Renal cortex interstitium (tissue), 15 donors: ENCODE measurements at places on chromosomes 2 and 18.

DNA sequence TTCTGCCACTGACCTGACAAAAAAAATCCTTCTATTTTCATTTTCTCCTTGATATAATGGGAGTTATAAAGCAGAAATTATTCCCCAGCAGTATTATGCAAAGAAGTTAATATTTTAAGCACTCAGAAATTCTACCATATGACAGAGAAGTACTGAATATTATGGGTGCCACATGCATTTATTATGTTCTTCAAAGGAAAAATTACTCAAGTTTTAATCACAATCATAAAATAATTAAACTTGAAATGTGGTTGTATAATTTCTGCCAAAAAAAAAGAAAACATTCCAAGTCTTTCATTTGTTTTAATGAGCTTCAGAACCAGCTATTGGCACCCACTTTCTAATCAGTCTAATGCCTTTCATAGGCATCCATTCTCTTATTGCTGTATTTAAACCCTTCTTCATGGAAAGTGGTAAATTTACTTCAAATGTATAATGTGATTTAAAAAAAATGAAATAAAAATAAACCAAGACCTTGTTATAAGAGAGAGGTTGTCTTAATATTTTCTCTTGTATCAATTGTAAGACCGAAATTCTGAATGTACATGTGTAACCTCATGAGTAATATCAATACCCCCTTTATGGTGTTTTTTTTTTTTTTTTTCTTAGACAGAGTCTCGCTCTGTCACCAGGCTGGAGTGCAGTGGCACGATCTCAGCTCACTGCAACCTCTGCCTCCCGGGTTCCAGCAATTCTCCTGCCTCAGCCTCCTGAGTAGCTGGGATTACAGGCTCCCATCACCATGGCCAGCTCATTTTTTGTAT is 302.3 kb downstream of the IRS1 start:
- DNase-seq: no peak

DNA sequence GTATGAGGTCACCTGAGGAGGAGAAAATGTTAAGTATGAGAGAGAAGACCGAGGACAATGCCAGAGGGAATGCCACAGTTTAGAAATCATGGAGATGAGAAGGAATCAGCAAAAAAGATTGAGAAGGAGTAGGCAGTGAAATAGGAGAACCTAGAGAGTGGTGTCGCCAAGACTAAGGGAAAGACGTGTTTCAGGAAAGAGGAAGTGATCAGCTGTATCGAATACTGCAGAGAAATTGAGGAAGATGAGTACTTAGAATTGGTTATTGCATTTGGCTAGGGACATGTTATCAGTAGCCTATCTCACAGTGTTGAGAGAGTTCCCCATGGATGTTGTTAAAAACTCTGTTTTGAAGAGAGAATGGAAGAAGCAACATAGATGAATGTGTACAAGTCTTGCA is 112.3 kb downstream of the GALNT1 start:
- no peak for DNase-seq

DNA sequence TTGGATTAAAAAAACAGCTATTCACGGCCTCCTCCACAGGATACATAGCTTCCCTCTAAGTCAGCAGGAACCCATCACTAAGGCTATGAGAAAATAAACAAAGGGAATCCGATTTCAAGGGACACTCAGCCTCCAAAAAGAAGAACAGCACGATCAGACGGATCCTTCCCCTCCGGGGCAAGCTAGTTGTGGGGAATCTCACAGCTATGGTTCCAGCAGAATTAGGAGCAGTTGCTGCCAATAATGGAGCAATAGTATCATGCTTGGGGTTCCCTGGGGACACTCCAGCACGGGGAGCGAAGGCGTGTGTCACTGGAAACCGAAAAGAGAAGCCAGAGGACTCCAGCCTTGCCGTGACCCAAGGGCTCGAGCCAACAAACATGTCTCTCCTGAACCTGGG is 163.1 kb downstream of the TTC32 start:
- no peak for DNase-seq

- DNase-seq: no peak
Measured at GRCh38 chr18:51184091-51184457, 13.4 kb downstream of the MEX3C start.

DNA sequence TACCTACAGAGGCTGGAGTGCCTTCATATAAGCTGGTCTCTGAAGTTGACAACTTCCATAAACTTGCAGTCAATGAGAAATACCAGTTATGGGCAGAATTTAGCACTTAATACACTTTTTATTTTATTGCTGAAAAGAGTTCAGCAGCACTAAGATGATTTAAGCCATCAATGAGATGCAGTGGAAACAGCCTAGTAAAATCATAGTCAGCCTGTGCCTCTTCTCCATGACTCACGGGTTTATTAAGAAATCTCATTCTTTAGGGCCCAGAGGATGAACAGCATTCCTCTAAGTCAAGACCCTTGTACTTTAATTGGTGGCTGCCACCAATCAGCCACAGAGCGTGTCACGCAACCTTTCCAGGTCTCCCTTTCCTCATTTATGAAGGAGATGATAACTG is 1357.9 kb upstream of the CELF4 start:
- no peak for DNase-seq

- no peak for DNase-seq
Measured at GRCh38 chr18:23183411-23184150, 48.3 kb downstream of the CABLES1 start.

GRCh38 chr2:168992591-168993349 is 38.4 kb downstream of the ABCB11 start:
- no peak for DNase-seq

GRCh38 chr2:25039126-25039525 is 2.8 kb upstream of the EFR3B start:
- DNase-seq: no peak

DNA sequence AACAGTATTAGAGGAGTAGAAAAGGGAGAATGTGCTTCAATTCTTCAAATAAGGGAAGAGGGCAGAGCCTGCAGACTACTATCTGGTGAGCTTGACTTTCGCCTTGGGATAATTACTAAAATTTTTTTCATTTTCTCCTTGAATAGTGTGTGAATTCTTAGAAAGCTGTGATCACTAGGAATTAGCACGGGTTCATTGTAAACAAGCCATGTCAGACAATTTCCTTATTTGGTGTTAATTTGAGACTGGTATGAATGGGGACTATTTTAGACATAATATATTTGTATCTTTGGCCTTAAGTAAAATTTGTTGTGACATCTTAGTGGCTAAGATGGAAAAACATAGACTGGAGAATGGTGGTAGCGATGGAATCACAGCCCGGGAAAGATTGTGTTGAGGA is 66.6 kb downstream of the MYO3B start:
- DNase-seq: no peak

GRCh38 chr2:216281316-216281715 is 91.0 kb downstream of the MARCHF4 start:
- no peak for DNase-seq

DNA sequence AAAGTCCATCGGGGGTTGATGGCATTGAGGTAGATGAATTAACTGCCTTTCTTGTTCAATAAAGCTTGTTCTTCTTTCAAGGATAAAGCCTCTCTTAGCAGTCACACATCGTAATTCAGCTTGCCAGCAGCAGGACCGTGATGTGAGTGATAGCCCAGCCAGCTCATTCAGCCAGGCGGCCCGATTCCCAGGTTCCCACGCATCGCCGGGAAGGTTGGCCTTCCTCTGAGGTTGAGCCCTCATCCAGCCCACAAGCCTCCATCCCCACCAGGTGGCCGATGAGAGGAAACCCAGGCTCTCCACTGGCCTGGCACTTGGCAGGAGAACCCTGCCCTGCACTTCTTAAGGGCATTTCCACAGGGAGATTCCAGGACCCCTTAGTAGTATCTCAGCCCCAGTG is 4.7 kb downstream of the AGAP1 start:
- no peak for DNase-seq

DNA sequence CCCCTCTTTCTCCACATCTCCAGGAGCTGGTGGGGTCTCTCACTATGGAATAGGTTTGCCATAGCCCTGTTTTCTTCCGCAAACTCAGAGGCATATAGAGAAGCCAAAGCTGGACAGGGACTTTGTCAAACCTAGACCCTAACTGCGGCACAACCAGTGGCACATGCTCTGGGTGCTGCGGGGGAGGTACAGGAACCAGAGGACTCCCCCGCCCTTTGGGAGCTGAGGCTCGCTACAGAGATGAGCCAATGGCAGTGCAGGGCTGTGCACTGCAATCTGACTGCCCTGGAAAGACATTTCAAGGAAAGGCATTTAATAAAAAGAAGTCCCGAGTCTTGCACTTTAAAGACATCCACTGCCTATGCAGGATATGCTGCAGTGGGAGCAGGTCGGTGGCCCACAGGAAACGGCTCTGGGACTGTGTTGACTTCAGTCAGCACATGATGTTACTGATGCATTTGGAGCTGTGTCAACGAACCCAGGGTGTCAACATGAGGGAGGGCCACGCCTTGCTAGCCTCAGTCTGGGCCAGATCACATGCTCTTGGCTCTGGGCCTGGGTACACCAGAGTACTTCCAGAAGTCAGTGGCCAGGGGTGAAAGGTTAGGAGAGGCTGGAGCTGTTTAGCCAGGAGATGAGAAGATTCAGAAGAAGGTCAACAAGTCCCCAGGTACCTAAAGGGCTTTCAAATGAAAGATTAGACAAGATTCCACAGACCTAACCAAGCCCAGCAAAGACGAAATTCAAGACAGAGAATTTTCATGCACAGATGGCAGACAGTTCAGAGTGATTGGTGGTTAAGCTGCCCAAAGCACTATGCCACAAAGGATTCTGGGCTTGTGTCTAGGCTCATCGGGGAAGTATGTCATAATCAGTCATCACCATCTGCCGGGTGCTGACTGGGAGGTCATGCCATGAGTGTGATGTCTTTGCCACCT is 8.2 kb downstream of the SLC35F6 start:
- DNase-seq: no peak

- no peak for DNase-seq
Measured at GRCh38 chr18:12049978-12050811, 43.4 kb upstream of the ANKRD62 start.

- DNase-seq: no peak
Measured at GRCh38 chr2:20292984-20293383, 57.7 kb downstream of the PUM2 start.

- DNase-seq: no peak
Measured at GRCh38 chr18:68848242-68848641, 50.4 kb downstream of the CCDC102B start.

DNA sequence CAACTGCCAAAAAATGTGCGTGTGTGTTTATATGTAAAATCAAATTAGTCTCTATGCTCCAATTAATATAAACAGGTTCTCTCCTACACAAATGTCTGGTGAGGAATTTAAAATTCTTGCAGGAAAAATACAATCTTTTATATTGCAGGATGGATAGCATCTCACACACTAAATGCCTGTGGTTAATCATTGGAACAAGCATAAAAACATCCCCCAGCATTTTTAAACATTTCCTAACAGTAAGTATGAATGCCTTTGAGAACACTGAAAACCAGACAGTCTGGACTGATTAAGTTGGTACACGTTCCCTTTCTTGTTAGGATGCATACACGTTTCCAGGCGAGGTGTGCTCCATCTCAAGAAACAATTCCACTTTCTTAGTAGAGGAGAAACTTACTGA is 29.9 kb upstream of the PDE1A start:
- no peak for DNase-seq

DNA sequence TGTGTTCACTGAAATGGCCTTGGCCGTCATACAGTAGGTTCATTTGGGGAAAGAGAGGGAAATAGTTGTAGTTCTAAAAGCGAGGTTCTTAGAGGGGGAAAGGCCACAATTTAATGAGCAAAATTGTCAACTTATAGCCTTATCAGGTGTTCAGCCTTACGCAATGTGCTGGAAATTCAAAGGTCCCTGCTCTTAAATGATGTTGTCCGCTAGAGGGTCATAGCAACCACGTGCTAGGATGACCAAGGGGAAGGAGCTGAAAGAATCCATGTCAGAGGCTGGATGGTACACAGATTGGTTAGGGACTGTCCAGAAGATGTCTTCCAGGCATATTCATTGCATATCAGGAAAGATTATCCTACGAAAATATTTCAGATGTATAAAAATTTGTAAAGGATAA is 282.3 kb upstream of the MEX3C start:
- DNase-seq: no peak

DNA sequence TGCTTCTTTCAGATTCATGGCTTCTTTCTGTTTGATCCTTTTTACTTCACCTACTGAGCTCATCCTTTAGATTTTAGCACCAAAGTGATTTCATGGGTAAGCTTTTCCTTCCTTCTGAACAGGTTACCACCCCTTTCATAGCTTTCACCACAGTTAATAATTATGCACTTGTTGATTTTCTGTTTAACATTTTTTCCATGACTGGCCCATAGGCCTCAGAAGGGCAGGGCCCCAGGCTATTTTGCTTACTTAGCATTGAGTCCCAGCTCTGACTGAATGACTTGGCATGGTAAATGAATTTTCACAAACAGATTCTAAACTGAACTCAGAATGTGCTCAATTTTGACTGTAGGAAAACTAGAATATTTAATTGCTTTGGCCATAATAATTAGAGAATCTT is 177.0 kb downstream of the GCA start:
- DNase-seq: no peak

DNA sequence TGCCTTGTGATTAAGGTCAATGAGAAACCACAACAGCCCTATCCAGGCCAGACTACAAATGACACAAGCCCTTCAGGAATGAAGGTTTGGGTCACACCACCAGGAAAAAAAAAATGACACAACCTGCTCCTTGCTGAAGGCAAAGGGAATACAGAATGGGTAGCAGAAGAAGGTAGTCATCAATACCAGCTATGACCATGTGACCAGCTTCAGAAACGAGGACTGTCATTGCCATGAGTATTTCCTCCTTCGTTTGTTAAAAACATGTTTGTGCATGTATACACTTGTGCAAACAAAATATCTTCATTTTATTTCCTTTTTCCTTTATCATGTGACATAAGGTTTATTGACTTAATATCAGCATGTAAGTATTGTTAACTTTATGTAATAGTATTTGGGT is 226.6 kb downstream of the CDH19 start:
- no peak for DNase-seq

GRCh38 chr2:167972746-167973145 is 274.6 kb downstream of the STK39 start:
- DNase-seq: no peak

DNA sequence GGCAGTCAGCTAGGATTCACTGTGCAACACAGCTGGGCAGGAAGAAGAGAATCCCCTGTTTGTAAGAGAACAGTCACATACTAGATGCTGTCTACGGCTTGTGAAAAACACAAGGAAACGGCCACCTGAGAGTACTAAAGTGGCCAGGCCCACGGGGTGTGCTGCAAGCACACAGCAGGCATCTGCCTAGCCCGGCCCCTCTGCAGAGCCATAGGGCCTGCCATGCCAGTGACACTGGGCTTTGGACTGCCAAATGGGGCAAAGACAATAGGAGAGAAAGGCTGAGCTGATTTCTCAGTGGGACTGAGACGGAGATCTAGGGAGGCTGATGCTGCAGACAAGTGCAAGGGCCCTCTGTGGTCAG is 10.3 kb downstream of the TUBB6 start:
- no peak for DNase-seq
